ENCODE measurements at places on chromosomes 4 and X. TPM values are rescaled to one million over a fixed set of nuclear protein-coding genes. Genes with fewer than 3 reads are reported as not detected.

The BST1 gene
- total RNA-seq, result 4.0 TPM

The SMARCA1 gene
- 160 TPM for total RNA-seq

The RASSF6 gene
- total RNA-seq, result not detected

The GRIA3 gene
- total RNA-seq, result 15.5 TPM

The PPP4R3C gene
- total RNA-seq, result not detected

The TCEAL7 gene
- total RNA-seq, result 2.4 TPM

The PABPC1L2A gene
- total RNA-seq, result not detected

The CCNB3 gene
- 2.1 TPM for total RNA-seq

The WAS gene
- total RNA-seq, result 16.3 TPM

The IBSP gene
- not detected for total RNA-seq

The CXCL5 gene
- not detected for total RNA-seq

The FHIP1A gene
- total RNA-seq, result 4.9 TPM

The FTSJ1 gene
- 62.8 TPM for total RNA-seq

The SOWAHD gene
- total RNA-seq, result not detected

The GPR50 gene
- not detected for total RNA-seq

The EXOC1L gene
- not detected for total RNA-seq

The SH3D19 gene
- 21.4 TPM for total RNA-seq

The HSD17B10 gene
- 106 TPM for total RNA-seq

Measured in adrenal gland (tissue), 19 donors.